ENCODE measurements at places on chromosomes 7 and 10.

DNA sequence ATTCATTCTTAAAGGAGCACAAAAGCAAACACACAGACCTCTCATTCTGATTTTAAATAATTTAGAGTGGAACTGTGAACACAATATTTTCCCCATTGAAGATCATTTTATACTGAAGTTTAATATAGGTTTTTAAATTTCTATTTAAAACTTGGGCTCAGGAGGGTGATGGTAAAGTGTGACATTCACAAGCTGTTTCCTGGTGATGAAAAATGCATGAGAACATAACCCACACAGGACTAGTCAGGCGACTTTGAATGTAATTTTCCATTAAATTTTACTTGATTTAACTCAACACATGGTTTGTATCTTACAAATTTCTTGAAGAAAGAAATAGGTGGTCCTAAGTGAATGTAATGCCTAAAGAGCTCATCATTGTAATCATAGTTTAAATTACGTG is 143.6 kb downstream of the CDK14 start:
- no peak for DNase-seq

GRCh38 chr7:121901026-121901425 is 28.1 kb downstream of the PTPRZ1 start:
- no peak for DNase-seq

- no peak for DNase-seq
These were observed 137.6 kb downstream of the RGS10 start for GRCh38 chr10:119404719-119405519.

DNA sequence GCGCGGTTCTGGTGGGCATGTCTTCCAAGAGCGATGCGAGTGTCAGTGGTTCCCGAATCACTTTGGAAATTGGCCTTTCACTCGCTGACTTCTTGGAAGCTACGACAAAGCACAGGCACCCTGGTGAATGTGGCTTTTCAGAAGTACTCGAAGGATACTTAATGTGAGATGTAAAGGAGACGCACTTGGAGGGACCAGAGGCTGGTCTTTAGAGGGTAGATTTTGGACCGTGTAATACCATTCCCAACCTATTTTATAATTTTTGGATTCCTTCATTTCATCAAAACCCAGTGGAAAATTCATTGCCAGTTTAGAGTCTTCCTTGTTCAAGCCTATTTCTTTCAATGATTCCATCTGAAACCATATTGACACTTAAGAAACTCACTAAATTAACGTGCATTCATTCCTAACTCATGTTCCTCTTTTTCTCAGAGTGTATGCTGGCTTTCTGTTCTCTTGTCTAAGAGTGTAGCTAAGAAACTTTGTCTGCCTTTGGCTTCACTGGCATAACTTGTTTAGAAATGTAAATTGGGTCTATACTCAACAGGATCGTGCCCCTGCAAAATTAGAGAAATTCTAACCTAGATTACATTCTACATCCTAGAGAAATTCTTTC is 645 bp upstream of the COPG2 start:
- DNase-seq: no peak

DNA sequence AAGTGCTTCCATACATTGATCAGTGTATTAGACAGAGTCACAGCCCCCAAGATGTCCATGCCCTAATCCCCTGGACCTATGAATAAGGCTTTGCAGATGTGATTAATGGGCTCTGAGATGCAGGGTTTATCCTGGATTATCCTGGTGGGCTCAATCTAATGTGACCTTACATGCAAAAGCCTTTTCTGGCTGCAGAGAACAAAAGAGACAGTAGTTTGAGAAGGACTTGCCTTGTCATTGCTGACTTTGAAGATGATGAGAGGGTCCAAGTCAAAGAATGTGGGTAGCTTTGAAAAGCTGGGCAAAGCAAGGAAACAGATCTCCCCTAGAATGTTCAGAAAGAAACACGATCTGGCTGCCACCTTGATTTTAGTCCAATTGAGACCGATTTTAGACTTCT is 238.7 kb downstream of the CCSER2 start:
- no peak for DNase-seq

DNA sequence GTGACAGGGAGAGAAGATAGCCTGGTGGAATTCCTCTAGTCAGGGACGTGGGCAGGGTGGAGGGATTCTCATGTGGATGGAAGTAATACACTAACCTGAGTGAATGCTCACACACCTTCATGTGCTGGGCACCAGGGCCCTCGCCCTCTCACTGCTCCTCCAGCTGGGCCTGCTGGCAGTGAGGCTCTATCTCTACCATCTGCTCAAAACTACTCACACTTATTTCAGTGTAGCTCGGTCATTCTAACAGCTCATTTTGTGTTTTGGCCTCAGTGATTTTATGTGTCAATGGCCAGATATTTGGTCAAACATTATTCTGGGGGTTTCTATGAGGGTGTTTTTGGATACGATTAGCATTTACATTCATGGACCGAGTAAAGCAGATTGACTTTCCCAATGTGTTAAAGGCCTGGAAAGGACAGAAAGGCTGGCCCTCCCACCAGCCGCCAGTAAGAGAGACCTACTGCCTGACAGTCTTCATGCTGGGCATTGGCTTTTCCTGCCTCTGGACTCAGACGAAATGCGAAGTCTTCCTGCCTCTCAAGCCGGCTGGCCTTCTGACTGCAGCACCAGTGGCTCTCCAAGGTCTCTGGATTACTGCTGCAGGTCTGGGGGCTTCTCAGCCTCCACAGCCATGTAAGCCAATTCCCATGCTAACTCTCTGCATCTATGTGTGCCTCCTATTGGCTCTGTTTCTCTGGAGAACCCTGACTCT is 335.4 kb downstream of the CXCL12 start:
- DNase-seq: no peak

DNA sequence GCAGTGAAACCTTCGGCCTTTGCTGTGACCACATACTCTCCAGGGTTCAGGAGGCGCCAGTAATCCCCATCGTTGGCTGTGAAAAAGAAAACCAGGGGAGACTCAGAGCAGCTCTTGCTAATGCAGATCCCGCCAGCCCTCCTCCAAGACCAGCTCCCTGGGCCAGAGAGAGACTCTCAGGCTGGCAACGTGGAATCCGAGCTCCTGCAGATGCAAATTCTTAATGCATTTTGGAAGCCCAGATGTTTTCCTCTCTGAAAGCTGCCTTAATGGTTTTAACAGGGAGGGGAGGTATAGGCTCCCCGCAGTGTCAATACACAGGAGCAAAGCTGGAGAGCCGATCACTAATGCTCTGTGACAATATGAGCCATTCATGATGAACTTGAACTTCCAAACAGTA is 80.8 kb downstream of the GPR26 start:
- no peak for DNase-seq

DNA sequence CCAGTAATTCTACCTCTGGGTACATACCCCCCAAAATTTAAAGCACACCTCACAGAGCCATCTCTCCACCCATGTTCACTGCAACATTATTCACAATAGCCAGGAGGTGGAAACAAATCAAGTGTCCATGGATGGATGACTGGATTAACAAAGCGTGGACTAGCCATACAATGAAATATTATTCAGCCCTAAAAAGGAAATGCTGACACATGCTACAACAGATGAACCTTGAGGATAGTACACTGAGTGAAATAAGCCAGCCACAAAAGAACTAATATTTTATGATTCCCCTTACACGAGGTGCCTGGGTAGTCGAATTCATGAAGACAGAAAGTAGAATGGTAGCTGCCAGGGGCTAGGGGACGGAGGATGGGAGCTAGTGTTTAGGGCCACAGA is 31.1 kb upstream of the PTPRN2 start:
- no peak for DNase-seq

GRCh38 chr7:43616977-43617376 is 34.1 kb downstream of the STK17A start:
- no peak for DNase-seq

- no peak for DNase-seq
These were observed 7.7 kb downstream of the PTN start for GRCh38 chr7:137335814-137336213.

- DNase-seq: no peak
These were observed 18.0 kb downstream of the CALU start for GRCh38 chr7:128757203-128757602.

DNA sequence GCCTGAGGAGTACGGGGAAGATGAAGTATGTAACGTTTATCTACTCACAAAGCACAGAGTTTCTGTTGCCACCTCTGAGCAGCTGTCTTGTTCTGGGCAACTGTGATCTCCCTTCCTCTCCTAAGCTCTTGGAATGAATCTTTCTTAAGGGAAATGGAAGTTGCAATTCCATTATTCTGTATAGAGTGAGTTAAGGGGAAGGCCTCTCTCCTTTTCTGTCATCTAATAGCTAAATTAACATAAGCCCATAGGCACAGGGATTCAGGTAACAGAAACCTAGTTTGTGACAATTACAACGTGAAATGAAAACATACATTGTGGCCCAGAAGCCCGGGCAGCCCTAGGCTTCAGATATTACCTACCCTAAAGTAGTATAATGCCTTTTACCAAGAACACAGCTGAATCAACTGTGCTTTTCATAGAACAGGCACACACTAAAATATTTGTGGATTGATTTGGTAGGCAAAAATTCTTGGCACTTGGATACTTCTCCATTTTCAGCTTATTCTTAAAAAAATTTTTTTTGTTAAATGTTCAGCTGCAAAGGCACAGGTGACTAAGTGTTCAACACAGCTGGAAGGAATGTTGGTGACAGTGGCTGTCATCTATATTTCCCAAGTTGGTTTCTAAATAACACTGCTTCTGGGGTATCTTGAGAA is 3.8 kb upstream of the PDCD4 start:
- DNase-seq: no peak

- DNase-seq: no peak
These were observed 258.1 kb downstream of the KLF6 start for GRCh38 chr10:3526727-3527501.

DNA sequence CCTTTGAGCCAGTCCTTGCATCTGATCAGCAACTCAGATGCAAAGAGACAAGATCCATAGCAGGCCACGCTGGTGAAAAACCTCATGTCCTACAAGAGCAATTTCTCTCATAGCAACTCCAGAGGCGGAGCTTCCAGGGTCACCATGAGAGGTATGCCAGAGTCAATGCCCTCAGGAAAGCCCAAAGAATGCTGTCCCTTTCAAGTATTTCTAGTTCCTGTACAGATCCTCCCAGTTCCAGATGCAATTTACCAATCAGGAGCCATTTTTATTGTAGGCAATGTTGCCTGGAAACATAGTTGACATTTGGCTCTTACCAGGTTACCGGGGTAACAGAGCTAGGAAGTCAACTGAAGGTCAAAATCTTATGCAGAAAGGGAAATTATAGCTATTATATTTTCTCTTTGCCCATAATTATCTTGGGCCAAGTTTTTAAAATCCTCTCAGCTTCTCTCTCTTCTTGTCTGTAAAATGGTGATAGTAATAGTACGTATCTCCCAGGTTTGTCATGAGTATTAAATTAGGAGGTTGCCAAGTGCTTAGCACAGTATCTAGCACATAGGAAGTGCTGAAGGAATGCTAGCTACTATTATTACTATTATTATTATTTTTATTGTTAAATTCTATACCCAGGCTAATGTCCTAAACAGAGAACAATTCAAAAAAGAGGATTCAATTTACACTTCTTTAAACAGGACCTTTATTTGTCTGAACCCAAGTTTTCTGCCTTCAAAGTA is 46.3 kb upstream of the TM9SF3 start:
- DNase-seq: no peak

DNA sequence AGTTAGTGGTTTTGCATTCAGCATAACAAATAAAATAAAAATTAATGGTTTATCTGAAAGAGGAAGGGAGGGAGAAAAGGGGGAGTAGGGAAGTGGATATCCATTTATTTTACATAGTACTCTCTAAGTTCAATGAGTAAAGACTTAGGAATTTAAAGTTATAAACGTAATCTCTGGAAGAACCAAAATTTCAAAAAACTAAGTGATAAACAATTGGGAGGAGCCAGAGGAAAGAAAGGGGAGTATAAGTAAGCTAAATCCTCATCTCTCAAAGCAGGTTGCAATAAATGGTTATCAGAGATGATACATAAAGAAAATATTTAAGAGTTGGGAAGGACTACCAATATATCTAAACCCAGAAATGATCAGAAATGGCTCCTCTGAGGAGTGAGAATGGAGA is 46.4 kb downstream of the ANK3 start:
- no peak for DNase-seq

GRCh38 chr7:142563470-142563869 is 185.8 kb upstream of the PRSS1 start:
- DNase-seq: no peak

DNA sequence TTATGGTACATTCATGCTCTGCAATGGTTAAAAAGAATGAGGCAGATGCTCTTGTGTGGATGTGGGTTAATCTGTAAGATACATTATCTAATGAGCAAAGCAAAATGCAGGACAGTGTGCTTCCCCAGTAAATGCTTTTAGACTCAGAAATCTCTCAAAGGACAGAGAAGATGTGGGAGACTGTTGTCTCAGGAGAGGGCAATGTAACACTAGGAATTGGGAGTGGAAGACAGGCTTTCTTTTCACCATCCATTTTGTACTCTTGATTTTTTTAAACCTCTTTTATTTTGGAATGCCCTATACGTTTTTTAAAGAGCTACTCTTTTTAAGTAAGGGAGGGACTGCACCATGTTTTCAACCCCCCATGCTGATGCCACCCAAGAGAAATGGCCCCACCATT is 77.5 kb upstream of the ADAM12 start:
- DNase-seq: no peak

GRCh38 chr10:76285012-76285411 is 853.6 kb downstream of the LRMDA start:
- no peak for DNase-seq

DNA sequence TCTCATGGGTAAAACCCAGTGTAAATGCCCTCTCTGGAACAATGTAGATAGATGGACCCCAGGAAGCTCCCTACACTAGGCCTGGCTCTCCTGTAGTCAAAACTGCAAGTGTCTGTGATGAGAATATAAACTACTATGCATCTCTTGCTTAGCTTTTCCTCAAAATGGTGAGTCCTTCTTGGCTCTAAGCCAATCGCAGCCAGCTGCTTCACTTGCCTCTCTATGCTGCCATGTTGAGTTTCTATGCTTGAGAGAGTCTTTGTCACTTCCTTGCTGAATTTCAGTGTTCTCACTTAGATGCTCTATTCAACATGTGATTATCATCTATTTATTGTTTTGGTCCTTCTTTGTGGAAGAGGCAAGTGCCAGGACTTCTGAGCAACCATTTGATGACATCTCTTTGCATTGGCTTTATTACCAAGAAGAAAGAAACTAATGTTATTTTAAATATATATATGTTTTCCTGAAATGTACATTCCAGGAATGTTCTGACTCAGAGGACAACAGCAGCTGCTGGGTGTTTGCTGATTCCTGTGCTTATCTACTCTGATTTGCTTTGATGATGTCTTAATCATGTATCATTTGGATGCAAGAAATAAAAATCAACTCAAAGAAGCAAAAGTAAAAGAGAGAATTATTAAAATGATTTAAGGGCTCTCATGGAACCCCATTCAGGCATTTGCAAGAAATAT is 16.6 kb downstream of the TAS2R40 start:
- DNase-seq: no peak

DNA sequence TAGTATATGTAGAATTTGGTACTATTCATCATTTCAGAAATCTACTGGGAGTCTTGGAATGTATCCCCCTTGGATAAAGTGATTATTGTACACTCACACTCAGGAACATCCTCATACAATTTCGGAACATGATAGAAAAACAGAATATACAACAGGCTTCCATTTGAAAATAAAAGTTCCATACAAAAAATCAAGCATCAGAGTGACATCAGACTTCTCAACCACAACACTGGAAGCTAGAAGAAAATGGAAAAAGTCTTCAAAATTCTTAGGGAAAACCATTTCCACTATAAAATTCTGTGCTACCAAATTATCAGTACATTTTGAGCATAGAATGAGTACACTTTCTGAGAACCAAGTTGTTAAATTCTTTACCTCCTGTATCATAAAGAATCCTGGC is 8.8 kb downstream of the LYZL1 start:
- no peak for DNase-seq

GRCh38 chr10:12444981-12445700 is 95.8 kb downstream of the CAMK1D start:
- no peak for DNase-seq

Data from stimulated activated CD8-positive, alpha-beta memory T cell treated with anti-CD3 and anti-CD28 coated beads, Interleukin-4, amount 100 ng/mL, for 4 hours (primary cell).